Naive thymus-derived CD8-positive, alpha-beta T cell (primary cell): ENCODE measurements at places on chromosomes 1 and 21. TPM values are rescaled to one million over a fixed set of nuclear protein-coding genes. Genes with fewer than 3 reads are reported as not detected.

DNA sequence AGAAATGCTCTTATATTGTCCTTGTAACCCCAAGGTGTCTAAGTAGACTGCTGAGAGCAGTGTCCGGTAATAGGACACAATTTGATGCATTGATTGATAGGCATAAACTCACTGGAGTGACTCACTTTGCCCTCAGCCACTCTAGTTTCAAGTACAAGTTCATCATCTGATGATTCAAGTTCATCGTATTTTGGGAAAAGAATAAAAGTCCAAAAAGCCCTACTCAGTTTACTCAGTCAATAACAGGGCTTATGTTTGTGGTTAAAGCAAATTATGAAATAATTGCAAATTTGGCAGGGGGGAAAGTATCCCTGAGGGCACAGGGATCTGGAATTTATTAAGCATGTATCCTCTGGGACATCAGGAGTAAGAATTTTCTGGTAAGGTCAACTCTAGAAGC is 7.6 kb upstream of the ATF3 start:
- H3K36me3 ChIP-seq: no peaks in the 10 kb centered on the region
- H3K27ac ChIP-seq: no peak overlapping the region
- H3K27me3 ChIP-seq: peaks cover 28% of the 10 kb centered on the region
- H3K4me1 ChIP-seq: peaks cover 17% of the 10 kb centered on the region
- no peak overlapping the region for H3K4me3 ChIP-seq

DNA sequence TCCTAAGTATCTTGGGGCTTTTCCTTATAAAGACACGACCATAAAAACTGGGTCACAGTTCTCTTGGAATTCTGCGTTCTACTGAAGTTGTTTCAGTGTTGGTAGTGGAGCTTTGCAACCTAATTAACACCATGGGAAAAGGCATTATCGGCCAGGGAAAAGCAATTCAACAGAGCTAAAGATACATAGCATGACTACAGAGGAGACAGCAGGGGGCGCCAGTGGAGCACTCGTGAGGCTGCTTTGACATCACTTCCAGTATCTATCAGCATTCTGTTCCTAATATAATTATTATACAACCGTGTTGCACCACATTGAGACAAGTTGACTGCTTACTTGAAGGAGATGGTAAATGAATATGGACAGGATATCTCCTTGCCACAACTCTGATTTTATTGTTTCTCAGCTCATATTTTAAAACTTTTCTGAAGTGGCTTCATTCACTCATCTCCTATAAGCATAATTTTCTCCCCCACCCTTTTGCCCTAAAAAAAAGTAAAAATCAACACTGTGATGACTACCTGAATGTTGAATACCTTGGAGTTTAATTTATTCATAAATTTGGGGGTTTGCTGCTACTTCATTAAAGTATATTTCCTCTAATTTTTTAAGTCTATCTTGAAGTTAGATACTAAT is 39.4 kb downstream of the ZP4 start:
- no peak for DNase-seq
- H3K4me3 ChIP-seq: no peak overlapping the region
- H3K27me3 ChIP-seq: no peaks in the 10 kb centered on the region
- no peaks in the 10 kb centered on the region for H3K4me1 ChIP-seq

The DISP3 gene
- 0.96 TPM for total RNA-seq

DNA sequence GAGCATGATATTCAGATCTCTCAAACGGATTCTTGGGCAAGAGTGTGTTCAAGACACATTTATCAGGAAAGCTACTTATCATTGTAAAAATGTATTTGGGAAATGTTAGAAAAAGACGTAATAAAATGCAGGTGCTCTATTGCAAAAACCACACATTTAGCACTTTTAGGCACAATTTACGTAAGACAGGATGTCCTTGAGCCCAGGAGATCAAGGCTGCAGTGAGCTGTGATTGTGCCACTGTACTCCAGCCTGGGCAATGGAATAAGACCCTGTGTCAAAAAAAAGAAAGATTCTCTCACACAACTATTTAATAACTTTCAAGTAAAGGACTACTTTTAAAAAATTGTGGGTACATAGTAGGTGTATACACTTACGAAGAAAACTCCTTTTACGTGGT is 18.4 kb downstream of the SLC25A33 start:
- H3K4me3 ChIP-seq: no peak overlapping the region
- H3K36me3 ChIP-seq: no peaks in the 10 kb centered on the region
- peaks cover 44% of the 10 kb centered on the region for H3K4me1 ChIP-seq
- no peaks in the 10 kb centered on the region for H3K27me3 ChIP-seq

The CD34 gene
- total RNA-seq: not detected

DNA sequence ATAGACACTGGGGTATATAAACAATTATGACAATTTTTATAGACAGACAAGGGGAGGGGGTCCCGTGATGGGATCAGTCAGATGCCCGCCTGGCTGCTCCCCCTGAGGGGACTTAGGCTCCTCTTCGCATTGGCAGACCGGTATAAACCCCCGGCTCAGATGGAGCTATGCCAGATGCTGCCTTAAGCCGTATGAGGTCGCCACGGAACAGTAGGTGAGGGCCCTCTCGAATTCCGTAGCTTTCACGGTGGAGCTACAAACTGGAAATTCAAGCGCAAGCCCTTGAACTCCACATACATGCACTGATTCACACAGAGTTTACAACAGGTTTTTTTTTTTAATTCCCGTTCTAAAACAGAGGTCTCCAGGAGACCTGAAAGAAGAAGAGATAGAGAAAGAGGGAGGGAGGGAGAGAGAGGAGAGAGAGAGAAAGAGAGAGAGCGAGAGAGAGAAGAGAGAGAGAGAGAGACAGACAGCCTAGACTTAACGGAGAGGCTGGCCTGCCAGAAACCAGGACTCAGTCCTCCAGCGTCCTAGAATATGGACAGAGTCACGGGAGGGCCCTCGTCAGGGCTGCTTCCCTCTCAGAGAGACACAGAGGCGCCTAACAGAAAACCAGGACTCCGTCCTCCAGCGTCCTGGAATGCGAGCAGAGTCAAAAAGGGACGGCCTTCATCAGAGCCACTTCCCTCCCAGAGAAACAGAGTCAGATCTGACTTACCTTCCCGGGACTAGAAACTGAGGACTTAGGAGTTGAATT is 24.4 kb upstream of the TMEM54 start:
- peaks cover 7% of the 10 kb centered on the region for H3K36me3 ChIP-seq
- H3K4me3 ChIP-seq: peak overlapping the region; percentile 68
- peaks cover 53% of the 10 kb centered on the region for H3K27me3 ChIP-seq
- peak overlapping the region; percentile 58 for H3K27ac ChIP-seq
- peak; percentile 23 for DNase-seq
